Aortic smooth muscle cell (primary cell): ENCODE measurements at places on chromosomes 7 and 10. TPM values are rescaled to one million over a fixed set of nuclear protein-coding genes. Genes with fewer than 3 reads are reported as not detected.

Gene OR6B1
- total RNA-seq, result not detected in 2 replicates

Gene SDK1
- 0.13 and 0.25 TPM in 2 replicates for total RNA-seq

Gene LRMDA
- total RNA-seq, result 4.6 and 7.8 TPM in 2 replicates

Gene ANAPC16
- 36.6 and 45.0 TPM in 2 replicates for total RNA-seq

Gene LCOR
- total RNA-seq, result 11.0 and 15.0 TPM in 2 replicates

Gene CALHM2
- 30.1 and 38.6 TPM in 2 replicates for total RNA-seq

Gene LEP
- total RNA-seq, result not detected in 2 replicates
